ENCODE measurements at places on chromosomes 2 and 18.

GRCh38 chr2:106306387-106306786, 112.3 kb upstream of the UXS1 start:
- no peak for DNase-seq

- DNase-seq = no peak
Observed at GRCh38 chr2:112109278-112109677, 28.9 kb upstream of the FBLN7 start.

- DNase-seq = no peak
Observed at GRCh38 chr2:221254299-221254698, 317.8 kb downstream of the EPHA4 start.

DNA sequence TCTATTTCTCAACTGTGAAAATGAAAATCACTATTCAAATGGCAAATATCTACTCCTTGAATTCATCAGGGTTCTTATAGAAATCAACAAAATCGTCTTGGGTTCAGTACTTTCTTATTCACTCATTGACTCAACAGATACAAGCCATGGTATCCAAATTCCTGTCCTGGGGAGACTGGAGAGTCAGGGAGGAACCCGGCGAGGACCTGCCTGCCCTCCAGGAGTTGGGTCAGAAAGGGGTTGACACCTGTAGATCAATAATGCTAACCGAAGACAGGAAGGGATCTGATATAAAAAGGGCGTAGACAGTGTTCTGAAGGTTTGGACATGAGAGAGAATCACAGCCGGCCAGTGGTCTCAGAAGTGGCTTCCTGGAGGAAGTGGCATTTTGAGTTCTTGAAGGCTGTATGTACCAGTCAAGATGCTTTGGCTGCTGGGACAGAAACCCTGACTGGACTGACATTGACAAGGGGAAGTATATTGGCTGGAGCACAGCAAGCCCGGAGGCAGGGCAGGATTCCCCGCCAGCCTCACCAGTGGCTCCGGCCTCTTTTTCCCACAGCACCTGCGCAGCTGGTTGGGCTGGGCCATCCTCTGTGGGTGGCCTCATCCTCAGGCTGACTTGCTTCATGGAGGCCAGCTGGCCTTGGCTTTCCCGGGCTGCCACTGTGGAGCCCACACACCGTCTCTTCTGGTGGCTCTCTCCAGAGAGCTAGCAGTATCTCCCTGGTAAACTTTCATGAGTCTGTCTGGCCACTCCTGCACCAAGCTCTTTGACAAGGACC, 3.0 kb downstream of the LRRFIP1 start:
- no peak for DNase-seq

DNA sequence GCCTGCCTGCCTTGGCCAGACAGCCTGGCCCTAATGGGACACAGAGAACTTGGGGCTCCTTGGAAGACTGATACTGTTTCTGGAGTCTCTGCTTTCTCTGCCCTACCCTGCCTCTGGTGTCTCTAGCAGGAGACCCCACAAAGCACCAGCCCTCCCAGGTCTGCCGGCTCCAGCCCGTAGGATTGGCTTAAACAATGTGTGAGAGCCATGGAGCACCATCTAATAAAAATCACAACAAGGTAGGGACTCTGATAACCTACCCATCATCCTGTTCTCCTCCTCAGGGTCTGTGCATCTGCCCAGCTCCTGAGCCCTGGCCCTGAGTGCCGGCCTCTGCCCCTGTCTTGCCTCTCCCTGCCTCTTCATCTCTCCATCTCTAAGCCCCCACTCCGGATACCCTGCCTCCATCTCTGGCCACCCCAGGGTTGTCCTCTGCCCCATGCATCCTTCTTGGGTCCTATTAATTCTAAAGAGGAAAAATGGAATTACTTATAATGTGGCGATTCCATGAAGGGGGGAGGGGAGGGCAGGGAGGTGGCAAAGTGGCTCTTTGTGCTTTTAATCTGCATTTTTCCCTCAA, 1.2 kb upstream of the ECEL1 start:
- no peak for DNase-seq

GRCh38 chr2:147829106-147829505, 15.7 kb upstream of the ACVR2A start:
- DNase-seq = no peak

DNA sequence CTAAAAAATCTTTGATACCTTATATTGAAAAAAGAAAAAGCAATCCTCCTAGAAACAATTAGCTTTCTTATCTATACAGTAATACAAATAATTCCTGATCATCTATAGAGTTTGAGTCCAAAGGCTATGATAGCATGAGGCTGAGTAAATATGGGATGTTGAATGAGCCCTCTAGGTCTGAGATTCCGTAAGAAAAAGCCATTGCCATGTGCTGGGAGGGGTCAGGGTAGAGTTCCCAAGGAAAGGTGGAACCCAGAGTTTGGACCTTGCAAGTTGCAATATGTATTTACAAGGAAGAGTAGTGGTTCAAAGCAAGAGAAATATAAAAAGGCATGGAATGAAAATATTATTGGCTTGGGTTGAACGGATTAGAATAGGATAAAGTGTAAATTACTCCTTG, 178.1 kb downstream of the DCC start:
- no peak for DNase-seq

- no peak for DNase-seq
Observed at GRCh38 chr18:30814446-30814845, 228.1 kb downstream of the DSC3 start.

GRCh38 chr2:85992611-85993010, 103.8 kb upstream of the ST3GAL5 start:
- no peak for DNase-seq

DNA sequence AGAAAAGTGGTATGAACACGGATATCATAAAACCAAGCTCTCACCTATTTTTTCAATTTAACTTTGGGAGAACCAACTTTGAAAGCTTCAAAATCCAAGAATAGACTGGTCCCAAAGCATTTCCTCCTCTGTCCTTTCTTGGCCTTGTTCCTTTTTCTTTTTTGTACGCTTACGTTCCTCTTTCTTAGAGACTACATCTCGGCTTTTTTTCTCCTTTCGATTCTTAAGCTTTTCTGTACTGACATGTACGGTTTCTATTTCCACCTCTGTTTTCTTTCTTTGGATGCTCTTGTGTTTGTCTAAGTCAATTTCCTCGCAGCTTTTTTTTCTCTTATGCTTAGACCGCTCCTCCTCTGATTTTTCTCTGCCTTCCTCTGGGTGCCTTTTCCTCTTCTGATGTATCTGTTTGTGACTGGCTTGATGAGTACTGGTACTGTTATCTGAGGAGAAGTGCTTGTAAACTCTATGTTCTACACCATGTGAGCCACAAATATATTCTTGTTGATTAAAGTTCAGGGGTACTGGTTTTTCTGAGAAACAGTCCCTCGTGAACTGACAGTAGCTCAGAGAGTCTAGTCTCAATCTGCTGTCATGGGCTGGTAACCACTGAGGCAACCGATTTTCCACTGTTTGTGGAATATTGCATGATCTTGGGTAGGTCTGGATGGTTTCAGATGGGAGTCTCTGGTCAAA, 11.5 kb upstream of the RNU2-63P start:
- no peak for DNase-seq

GRCh38 chr2:224909885-224910573, 132.2 kb downstream of the DOCK10 start:
- no peak for DNase-seq

DNA sequence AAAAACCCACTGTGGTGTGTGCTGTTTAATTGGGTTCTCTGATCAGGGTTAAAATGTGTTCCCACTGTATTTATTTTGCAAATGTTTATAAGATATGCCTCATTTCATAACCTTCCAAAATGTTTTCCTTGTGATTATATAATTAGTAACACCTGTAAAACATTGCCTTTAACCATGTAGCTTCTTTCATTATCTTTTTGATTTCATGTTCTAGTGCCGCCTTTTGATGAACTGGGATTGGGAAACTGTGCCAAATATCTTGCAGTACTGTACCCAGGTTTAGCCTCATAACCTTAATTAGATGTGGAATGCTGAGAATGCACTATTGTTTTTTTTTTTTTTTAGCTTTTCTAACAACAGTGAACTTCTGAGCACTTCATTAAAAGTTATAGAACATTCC, 96.9 kb downstream of the TANC1 start:
- DNase-seq = no peak

DNA sequence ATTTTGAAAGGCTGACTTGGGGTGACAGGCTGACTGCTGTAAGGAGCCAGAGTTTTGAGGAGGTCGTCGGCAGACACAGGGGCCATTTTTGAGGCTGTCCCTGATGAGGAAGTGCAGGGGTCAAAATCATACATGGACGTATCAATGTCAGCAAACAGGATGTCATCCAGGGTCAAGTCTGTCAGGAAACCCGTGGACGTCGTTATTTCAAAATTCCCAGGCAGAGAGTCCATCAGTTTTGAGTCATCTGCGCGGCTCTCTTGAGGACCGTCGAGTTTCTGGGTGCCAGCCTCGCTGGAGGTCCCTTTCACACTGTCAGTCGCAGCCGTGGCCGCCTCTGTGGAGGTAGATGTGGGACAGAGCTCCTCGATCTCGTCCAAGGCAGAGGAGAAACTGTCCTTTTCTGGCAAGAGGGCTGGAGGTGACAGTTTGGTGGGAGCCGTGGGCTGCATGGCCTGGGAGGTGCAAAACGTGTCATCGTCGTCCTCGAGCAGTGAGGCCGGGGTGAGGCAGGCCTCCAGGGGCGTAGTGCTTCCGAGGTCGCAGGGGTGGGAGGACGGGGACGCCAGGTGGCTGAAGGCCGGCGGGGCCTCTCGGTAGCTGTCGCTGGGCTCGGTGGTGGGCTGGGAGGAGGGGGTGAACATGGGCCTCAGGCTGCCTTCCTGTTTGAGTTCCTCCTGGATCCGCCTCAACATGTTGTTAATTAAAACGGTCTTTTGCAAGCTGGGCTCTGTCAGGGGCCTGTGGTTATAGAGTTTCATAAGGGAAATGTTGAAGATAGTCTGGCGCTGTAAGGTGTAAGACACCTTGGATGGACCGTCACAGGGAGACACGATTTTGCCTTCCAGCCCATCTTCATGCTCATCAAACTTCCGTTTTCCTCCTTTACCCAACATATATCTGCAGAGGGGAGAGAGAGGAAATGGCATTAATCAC, 17.5 kb downstream of the SERTAD2 start:
- no peak for DNase-seq

- DNase-seq = no peak
Observed at GRCh38 chr2:130160131-130160530, 15.2 kb upstream of the CCDC74B start.

DNA sequence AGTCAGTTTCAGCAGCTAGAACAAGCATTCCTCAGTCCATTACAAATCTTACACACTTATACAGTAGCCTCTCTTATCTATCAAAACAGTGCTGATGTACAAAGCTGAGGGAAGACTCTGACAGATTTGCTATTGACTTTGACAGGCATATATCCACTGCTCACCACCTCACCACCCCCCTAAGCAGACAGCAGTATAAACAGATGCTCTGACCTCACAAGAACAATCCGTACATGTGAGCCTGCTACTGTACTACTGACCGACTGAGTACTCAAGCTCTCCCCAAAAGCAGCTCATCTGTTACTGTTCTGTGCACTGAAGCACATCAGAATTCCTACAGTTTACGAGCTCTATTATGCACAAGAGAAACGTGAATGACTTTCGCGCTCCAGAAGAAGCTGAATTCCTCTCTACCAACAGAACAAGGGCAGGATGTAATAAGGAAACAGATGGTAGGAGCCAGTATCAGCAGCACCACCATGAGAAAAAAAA, 95.6 kb upstream of the PDE1A start:
- no peak for DNase-seq

- no peak for DNase-seq
Observed at GRCh38 chr2:201433394-201433995, 17.8 kb downstream of the TRAK2 start.

GRCh38 chr2:101718993-101719571, 21.6 kb downstream of the MAP4K4 start:
- DNase-seq = no peak

DNA sequence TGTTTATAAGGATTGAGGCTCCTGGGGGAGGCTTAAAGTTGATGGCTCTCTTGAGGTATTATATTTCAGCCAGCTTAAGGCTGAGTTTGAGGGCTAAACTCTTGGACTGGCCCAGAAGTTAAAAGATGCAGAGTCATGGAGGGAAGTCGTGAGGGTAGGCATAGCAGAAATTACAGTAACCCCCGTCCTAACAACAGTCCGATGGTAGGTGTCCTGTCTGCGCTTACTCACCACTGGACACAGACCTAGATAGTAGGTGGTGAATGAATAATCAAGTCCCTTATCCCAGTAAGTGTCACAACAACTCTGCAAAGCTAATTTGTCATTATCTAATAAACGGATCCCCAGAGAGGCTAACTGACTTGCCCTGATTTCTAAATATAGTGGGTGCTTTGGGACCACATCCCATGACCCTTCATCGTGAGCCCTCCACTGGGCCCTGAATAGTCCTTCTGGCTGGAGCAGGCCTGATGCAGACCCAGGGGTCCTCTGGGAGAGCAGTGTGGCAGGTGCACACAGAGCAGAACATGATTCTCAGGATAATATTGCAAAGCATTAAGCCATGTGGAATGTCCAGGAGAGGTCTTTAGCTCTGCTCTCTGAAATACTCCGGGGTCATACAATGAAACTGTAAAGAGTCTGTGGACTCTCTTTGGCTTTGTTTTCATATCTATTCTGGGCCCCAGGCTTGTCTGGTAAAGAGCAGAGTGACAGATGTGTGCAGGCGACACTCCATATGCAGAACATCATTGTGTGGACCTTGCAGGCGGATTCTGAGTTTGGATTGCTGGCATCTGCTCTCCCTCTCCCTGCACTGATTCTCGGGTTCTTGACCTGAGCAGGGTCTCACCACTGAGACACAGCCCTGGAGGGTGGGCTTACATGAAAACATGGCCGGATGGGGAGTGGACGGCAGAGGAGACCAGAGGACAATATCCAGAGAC, 98.1 kb downstream of the RNF144A start:
- no peak for DNase-seq

DNA sequence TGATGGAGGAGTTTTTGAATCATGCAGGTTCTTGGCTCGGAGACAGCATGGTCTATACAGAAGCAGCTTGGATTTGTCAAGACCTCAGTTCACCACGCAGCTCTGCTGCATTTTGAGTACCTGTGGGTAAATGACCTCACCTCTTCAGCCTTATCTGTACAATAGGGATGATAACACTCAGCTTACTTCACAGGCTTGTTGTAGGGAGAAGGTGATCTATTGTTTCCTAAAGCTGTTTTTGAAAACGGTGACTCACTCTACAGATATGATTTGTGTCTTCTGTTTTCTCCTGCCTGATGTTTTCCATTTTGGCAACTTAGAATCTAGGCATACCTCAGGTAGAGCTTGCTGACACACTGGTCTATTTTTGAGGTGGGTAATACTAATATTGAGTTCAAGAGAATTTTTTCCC, 80.3 kb downstream of the FMNL2 start:
- DNase-seq = no peak

- DNase-seq = no peak
Observed at GRCh38 chr2:70830366-70830765, 5.2 kb downstream of the CD207 start.

- no peak for DNase-seq
Observed at GRCh38 chr2:241269707-241270520, 45.6 kb downstream of the HDLBP start.

- DNase-seq = no peak
Observed at GRCh38 chr18:9135081-9135911, 1.3 kb upstream of the ANKRD12 start.

- DNase-seq = no peak
Observed at GRCh38 chr2:55109219-55109891, 59.1 kb upstream of the RTN4 start.

GRCh38 chr2:171985076-171985475, 14.7 kb upstream of the METAP1D start:
- DNase-seq = no peak
